Hepatocyte (in vitro differentiated cells): ENCODE measurements at places on chromosomes 6 and 20.

- H3K36me3 ChIP-seq, result no peaks in the 10 kb centered on the region
- H3K27me3 ChIP-seq, result no peaks in the 10 kb centered on the region
- peaks cover 22% of the 10 kb centered on the region for H3K4me1 ChIP-seq
Observed at GRCh38 chr6:111259089-111259831, 172.0 kb downstream of the SLC16A10 start.

GRCh38 chr6:27911956-27912446 is at the start of gene OR2B2:
Gene OR2B2 (minus strand): TSS chr6:27912396. CDS start chr6:27912319, 77 bp downstream.
- no peak for DNase-seq
- H3K36me3 ChIP-seq, result no peaks in the 10 kb centered on the region
- H3K4me1 ChIP-seq, result no peaks in the 10 kb centered on the region

DNA sequence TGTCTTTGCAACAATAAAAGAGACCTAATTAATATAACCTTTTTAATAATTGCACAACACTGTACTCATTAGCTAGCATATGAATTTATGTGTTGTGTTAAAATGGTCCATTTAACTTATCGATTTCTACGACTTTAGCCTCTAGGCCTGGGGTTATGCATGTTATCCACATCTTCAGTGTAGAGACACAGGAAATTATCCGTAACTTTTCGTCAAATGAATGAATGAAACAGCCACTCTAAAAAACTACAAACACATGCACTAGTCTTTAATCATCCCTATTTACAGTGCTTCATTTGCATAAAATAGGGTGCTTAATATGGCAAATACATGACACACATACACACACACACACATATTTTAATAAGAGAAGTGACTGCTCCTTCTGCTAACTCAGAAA is 22.3 kb upstream of the LMBRD1 start:
- no peak overlapping the region for H3K4me3 ChIP-seq
- no peak for DNase-seq
- H3K27me3 ChIP-seq, result no peaks in the 10 kb centered on the region
- H3K4me1 ChIP-seq, result no peaks in the 10 kb centered on the region
- H3K27ac ChIP-seq, result no peak overlapping the region

DNA sequence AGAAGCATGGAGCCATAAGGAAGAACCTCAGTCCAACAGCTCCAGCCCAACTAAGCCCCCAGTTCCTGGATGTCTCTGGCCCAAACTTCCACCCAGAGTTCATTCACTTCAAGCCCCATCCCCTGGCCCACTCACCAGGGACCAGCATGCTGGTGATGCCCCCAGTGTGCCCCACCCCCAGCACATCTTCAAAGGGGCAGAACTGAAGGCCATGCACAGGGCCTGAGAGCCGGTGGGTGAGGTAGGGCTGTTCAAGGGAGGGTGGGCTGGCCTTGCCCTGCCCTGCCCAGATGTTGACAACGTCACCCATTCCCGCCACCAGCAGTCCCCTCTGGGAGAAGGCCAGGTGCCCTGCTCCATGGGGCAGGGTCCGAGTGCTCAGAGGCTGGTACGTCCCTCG is 3.6 kb downstream of the B3GALT4 start:
- peaks cover 21% of the 10 kb centered on the region for H3K4me1 ChIP-seq
- H3K27ac ChIP-seq, result no peak overlapping the region
- H3K27me3 ChIP-seq, result no peaks in the 10 kb centered on the region

DNA sequence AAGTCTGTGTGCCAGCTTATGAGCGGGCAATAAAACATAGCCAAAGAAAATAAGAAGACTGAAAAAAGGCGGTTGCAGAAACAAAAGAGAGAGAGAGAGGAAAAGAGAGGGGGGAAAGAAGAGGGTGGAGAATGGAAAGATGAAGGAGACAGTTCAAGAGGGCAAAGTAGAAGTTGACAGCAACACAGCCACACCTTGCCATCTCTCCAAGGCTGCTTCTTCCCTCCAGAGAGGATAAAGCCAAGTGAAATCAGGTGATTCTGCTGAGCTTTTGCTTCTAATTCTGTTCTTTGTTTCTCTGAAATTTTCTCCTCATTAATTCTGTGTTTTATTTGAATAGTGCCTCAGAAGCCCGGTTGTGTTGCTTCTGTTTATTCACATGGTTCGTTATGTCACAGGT is 48.5 kb downstream of the PTPRK start:
- DNase-seq, result no peak
- no peaks in the 10 kb centered on the region for H3K27me3 ChIP-seq
- no peaks in the 10 kb centered on the region for H3K36me3 ChIP-seq

DNA sequence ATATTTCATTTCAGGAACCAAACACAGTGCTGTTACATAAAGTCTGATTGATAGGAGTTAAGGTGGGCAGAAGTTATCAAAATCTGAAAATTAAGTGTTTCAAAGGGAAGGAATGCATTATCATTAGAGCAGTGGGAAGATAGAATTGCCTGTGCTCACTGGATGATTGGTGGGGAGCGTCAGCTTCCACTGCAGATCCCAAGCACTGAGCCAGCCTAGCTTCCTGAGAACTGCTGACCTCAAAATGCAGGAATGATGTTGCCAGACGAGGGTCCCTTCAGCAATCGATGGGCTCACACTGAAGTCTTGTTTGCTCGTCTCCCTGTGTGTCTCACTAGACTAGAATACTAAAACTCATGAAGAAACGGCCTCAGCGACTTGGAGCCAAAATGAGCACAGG is 110.0 kb upstream of the PHACTR1 start:
- H3K4me1 ChIP-seq, result peaks cover 5% of the 10 kb centered on the region
- no peaks in the 10 kb centered on the region for H3K36me3 ChIP-seq
- H3K4me3 ChIP-seq, result no peak overlapping the region

- no peaks in the 10 kb centered on the region for H3K36me3 ChIP-seq
- peaks cover 100% of the 10 kb centered on the region for H3K27me3 ChIP-seq
- DNase-seq, result no peak
- peak overlapping the region; percentile 16 for H3K27ac ChIP-seq
- H3K4me1 ChIP-seq, result no peaks in the 10 kb centered on the region
Observed at GRCh38 chr6:50842861-50843384, 24.3 kb downstream of the TFAP2B start.

DNA sequence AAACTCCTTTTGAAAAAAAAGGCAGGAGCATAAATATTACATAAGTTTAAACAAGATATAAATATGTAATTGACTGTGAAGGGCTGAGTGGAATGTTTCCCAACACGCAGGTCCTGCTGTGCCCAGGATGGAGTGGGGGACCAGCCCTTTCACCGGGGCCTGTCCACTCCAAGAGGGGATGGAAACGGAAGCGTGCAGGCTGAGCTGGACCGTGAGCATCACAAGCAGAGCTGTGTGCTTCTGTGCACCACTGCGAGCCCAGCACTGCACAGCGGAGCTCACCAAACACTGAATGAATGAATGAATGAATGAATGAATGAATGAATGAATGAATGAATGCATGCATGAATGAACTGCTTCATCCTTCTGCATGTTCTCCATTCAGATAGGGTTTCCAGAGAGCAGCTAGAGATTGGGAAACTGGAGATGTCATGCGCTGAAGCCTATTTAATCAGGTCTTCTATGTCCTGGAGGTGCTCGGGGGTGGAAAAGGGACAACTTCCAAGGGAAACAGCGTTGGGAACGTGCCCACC is 157.7 kb downstream of the ANKRD60 start:
- no peak overlapping the region for H3K4me3 ChIP-seq
- DNase-seq, result no peak
- H3K4me1 ChIP-seq, result no peaks in the 10 kb centered on the region
- no peak overlapping the region for H3K27ac ChIP-seq
